ENCODE measurements at places on chromosomes 5 and 9. TPM values are rescaled to one million over a fixed set of nuclear protein-coding genes. Genes with fewer than 3 reads are reported as not detected.

The CDC14B gene
- 13.2 TPM for total RNA-seq

The PKD2L2 gene
- not detected for total RNA-seq

The TEX48 gene
- total RNA-seq: not detected

The PCA3 gene
- not detected for total RNA-seq

DNA sequence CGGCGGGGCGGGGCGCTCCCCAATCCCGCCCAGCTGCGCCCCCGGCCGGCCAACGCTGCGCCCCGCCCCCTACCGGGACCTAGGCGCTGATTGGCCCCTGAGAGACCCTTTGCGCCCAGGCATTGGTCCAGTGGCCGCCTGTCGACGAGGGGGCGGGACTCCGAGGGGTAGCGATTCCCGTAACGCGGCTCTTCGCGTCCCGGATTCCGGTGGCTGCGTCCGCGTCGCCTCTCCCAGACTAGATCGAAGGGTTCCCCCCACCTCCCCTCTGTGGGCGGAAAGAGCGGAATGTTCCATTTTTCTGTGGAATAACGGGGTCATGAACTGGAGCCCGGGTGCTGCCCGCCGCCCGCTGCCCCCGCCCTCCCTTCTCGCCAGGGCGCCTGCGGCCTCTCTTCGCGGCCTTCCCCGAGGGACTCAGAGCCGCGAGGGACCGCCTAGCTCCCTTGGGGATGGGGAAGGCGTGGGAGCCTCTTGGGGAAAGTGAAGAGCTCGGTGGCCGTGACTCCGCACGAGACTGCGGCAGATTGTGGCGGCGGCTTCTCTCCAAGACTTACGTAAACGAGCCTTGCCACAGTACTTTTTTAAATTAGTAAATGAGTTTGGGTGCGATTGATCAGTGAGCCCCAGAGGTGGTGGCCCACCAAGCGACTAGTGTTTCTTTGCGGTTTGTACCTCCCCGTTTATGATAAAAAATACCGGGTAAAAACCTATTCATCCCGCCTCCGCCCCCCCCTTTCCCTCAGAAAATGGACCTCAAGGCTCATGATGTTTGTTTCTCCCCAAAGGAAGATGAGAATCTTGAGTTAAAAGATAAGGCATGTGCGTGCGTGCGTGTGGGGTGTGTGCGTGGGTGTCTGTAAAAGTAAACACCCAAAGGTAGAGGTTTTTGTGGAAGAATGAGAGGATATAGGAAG, 493 bp upstream of the IL6ST start:
- peak; percentile 89 for DNase-seq

DNA sequence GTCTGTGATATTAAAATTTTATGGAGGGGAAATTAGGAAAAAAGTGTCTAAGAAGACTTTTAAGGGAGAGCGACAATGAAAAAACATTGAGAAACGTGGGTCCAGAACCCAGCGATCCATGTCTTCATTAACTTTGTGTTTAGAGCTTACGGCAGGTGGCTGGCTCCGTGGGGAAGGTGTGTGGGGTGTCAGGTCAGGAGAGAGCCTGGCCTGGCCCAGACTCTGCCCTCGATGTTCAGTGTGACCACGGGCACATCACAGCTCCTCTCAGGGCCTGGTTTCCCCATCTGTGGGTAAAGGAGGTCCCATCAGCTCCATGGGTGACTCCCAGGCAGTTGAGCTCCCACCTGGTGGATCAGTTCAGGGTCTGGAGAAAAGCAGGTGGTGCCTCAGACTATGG, 22.1 kb downstream of the DAB2IP start:
- DNase-seq: no peak

DNA sequence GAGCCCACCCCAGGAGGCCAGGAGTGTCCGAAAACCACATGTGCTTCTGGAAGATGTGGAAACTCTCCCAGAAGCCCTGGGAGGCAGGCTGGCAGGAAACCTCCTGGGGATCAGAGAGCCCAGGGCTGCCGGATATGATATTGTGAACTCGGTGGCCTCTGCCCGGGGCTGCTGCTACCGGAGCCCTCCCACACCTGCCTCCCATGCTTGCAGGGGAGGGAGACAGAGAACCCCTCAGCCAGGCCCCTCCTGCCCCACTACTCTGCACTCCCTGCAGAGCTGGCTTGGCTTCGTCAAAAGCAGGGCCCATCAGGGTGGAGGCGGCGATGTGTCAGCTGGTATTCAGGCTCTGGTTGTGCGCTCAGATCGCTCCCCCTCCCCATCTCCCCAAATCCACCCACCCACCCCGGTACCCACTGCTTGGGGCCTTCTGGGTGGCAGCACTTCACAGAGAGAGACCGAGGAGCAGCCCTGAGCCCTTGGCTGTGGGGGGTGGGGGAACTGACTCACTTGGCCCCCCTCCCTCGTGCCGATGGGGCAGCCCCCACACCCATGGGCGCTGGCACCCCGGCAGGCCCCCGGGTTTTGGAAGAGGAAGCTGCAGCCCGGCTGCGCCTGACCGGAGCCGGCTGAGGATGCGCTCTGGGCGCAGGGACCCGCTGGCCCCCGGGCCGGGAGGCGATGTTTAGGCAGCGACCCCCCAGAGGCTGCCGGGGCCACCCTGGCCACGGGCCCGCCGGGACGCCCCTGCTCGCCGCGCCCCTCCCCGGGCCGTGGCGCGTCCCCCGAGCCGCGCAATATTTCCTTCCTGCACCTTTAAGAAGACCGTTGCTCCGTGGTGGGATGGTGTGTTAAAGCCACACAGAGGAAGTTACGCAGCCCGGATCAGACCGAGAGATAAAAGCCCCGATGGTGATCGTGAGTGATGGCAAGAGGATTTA, 786 bp upstream of the NTNG2 start:
- DNase-seq: no peak

GRCh38 chr5:86671536-86671935, 53.8 kb downstream of the COX7C start:
- no peak for DNase-seq

DNA sequence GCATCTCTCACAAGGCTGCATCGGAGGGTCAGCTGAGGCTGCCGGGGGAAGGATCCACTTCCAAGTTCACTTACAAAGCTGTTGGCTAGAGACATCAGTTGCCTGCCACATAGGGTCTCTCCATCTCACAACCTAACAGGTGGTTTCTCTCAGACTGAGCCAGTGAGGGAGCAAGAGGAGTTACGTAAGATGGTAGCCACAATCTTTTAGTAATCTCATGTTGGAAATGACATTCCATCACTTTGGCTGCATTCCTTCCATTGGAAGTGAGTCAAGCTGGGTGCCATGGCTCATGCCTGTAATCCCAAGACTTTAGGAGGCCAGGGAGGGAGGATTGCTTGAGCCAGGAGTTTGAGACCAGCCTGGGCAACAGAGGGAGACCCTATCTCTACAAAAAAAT, 7.4 kb upstream of the GRK6 start:
- no peak for DNase-seq

DNA sequence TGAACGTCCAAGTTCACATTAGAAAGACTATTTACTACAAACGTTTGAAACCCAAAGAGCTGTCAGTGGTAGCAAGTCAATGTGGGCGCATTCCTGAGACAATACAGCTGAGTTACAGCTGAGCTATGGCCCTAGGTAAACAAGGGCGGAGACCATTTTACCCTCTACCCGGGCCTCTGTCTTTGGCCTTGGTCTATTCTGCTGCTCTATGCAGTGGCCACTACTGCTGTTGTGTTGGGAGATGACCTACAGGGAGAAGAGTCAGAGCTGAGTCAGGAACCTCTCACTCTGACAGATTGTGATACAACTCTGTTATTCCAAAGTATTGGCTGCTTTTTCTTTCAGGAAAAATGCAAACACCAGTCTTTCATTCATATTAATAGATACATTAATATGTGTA, 700.6 kb downstream of the SEMA5A start:
- DNase-seq: no peak
